ENCODE measurements at places on chromosomes 12 and 14. TPM values are rescaled to one million over a fixed set of nuclear protein-coding genes. Genes with fewer than 3 reads are reported as not detected.

- no peak for DNase-seq
Observed at GRCh38 chr14:47302121-47302520, 373.3 kb downstream of the MDGA2 start.

GYS2 gene
- polyA plus RNA-seq: 0.18 TPM

DNA sequence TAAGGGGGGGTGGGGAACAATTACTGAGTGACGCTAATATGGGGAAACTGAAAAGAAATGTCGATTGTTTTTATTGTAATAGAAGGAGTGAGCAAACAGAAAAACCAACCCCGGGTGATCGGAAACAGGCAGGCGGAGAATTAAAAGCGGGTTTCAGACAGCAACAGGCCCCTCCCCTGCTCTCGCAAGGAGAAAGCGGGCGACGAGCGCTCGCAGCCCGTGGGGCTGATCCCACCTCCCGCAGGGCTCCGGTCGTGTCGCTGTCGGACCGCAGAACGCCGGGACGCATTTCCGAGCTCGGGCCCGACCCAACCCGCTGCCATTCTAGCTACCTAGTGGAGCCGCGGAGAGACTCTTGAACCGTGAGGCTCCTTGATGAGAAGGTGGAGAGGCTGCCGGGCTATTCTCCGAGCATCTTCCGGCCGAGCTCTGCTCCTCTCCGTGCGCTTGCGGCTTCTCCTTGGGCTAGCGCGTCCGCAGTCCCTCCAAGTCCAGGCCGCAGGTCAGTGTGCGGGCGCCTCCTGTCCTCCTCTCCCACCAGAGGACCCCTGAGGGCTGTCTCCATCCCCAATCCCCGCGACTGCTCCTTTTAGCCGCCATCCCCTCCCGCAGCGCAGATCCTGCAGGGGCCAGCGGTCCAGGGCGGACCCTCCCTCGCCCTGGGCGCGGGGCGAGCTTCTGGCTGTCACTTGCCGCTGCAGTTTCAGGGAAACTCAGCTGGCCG lies 4.1 kb upstream of the PAX9 start:
- DNase-seq: no peak

GRCh38 chr14:23572524-23572828 lies 4.9 kb upstream of the AP1G2 start:
- no peak for DNase-seq

DNA sequence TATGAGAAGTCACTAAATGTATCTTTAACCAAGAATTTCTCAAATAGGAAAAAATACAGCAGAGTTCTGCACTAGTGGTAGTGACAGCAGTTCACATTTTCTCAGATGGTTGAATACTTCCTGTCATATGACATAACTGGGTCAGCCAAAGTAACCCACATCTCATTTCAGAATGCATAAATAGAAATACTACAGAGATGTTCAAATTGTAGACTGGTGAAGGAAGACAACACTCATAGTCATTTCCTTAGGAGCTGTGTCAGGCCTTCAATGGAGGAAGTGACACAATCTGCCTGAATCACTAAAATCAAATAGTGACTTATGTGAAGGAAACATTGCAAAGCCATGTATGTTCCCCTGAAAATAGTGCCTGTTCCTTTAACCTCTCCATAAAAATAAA lies 32.4 kb downstream of the FERMT2 start:
- no peak for DNase-seq

DNA sequence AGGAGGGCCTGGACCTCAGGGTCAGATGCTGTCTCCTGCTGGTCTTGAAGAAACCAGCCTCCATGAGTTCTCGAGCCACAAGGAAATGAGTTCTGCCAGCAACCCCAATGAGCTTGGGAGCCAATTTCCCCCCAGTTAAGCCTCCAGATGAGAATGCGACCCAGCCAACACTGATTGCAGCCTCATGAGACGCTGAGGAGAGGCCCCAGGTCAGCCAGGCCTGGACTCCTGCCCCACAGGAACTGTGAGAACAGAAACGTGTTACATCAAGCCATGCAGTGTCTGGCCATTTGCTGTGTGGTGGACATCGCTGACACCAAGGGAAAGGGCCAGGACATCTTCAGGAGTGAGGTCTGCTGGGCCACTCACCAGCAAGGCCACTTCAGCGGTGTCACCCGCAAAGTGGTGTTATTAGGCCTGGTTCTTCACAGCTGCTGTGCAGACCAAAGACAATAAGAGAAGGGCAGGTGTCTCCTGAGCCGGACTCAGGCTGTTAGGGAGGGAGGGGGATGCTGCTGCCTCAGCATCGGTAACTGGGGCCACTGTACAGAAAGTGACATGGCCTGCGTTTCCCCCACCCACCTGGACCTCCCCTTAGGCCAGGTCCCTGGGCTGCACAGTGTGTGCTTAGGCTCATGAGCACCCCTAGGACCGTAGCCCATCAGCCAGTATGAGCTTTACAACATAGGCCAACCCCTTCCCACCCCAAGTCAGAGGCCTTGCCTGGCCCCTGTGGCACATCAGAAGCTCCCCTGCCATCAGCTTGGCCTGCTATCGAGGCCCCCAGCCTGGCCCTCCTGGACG lies 272.4 kb upstream of the RTL1 start:
- no peak for DNase-seq

Data from spinal cord (tissue), 10 donors.